Cortex of kidney (tissue), 1 donor: ENCODE measurements at places on chromosomes 4 and X.

DNA sequence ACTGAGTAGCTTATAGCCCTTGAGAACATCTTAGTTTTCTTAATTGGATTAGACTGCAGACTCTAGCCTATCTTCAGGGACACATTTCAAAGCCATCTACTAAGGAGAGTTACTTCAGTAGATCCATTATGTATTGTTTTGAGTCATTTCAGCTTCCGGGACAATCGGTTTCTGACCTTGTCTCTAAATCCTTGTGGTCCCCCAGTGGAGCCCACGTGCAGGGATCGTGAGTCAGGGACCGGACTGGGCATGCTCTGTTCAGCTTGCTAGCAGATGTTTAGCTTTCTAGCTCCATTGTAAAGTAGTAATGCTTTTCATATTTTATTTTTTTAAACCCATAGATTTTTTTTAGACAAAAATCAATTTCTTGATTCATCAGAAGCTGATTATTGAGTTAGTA is 211.9 kb upstream of the PRPS2 start:
- DNase-seq, result no peak

- DNase-seq, result no peak
Observed at GRCh38 chr4:722851-723360, 17.3 kb downstream of the PCGF3 start.

- DNase-seq, result no peak
Observed at GRCh38 chr4:88653371-88653946, 44.2 kb downstream of the NAP1L5 start.

DNA sequence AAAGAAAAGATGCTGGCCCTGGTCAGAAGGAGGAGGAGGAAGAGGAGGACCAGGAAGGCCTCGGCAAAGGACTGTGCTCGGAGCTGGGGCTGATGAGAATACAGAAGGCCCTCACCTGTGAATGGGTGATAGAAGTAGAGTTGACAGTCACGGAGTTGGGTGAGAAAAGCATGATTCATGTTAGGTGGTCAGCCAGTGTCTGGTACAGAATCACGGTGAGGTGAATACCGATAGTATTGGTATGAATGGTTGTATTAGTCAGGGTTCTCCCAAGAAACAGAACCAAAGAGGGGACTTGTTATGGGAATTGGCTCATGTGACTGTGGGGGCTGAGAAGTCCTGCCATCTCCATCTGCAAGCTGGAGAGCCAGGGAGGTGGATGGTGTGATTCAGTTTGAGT is 32.5 kb upstream of the FAM156A start:
- DNase-seq, result no peak

DNA sequence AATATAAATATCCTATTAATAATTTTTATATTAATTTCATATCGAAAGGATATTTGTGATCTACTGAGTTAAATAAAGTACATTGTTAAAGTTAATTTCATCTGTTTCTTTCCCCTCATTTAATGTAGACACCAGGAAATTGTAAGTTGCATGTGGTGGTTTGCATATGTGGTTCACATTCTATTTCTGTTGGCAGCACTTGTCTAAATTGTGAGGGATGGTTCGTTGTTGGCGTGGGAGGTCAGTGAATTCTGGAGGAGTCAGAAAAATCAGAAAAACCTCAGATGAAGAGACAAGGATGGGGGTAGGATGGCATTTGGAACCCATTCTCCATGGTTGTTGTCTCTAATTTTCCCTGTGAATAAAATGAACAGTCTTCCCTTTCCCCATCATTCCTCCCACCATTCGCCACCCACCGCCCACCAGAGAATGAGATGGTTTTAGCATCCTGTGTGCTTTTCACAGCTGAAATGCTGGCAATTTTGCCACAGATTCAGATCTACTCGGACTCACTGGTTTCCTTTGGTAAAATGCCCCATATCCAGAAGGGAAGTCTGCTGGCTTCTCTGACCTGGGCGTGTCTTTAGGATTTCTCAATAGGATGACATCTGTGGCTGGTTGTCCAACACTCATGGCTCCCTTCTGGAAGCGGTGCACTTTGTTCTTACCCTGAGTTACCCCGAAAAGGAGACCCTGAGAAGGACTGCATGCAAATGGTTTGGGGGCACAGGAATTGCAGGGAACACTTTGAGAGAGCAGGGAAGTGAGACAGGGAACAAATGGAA is 52.3 kb downstream of the LGI2 start:
- DNase-seq, result no peak

- DNase-seq, result no peak
Observed at GRCh38 chrX:63754136-63754859, 30.7 kb downstream of the ARHGEF9 start.

- no peak for DNase-seq
Observed at GRCh38 chrX:21723084-21723483, 34.8 kb downstream of the SMPX start.

- no peak for DNase-seq
Observed at GRCh38 chrX:32447640-32448039, 763.7 kb downstream of the DMD start.

DNA sequence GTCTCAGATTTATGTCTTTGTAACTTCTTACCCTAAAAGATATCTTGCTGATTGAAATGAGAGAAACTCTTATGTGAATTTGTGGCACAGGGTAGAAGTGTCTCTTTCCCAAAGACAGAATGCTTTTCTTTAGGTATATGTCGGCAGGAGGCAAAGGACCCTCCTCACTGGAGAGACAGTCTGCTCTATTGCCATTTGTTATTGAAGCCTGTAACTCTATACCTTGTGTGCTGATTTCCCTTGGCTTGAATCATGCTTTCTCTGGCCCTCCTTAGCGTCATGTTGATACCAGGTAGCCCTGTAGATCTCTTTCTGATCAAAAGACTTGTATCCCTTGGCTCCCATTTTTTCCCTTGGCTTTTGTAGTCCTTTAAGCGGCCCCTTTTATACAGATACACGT is 284.3 kb downstream of the CXXC4 start:
- DNase-seq, result no peak

- DNase-seq, result no peak
Observed at GRCh38 chrX:24100713-24101112, 46.0 kb downstream of the EIF2S3 start.

GRCh38 chr4:54099748-54100574 is at the start of gene GSX2:
Gene GSX2, plus strand, starts transcription at chr4:54100163. Its CDS starts 182 bp downstream, at chr4:54100345.
- no peak for DNase-seq

- no peak for DNase-seq
Observed at GRCh38 chr4:101074326-101074725, 273.0 kb downstream of the PPP3CA start.

- DNase-seq, result no peak
Observed at GRCh38 chr4:142960126-142960525, 114.0 kb upstream of the INPP4B start.

- DNase-seq, result no peak
Observed at GRCh38 chr4:140497747-140498636, at the start of gene MGAT4D. Gene MGAT4D, minus strand, starts transcription at chr4:140498293. Its CDS starts 71 bp downstream, at chr4:140498222.

DNA sequence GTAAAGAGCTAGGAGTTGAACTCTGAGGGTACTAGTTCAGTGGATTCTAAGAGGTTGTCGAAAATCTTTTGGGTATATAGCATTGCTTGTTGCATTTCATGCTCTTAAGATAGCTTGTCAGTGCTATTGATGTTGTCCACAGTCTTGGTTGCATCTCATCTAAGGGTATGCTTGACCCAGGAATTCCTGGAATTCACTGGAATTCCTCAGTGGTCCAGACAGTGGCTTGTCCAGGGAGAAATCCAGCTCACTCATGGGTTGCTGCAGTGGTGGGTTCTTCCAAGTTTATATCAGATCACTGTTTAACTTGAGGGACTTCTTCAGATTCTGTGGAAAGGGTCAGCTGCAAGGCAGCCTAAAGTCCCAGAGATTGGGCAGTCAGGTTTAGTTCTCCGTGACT is 29.8 kb upstream of the SMARCAD1 start:
- no peak for DNase-seq

GRCh38 chr4:109649872-109650271 is 53.4 kb downstream of the CASP6 start:
- DNase-seq, result no peak

DNA sequence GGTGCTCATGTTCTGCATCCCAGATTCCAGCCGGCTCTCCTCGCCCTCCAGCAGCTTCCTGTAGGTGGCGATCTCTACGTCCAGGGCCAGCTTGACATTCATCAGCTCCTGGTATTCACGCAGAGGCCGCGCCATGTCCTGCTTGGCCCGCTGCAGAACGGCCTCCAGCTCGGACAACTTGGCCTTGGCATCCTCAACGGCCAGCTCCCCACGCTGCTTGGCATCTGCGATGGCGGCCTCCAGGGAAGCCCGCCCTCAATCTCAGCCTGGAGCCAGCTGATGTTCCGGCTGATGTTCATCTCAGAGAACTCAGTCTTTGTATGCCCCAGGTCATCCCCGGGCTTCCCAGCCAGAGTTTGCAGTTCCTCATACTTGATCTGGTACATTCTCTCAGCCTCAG is 431.8 kb upstream of the DIPK2B start:
- DNase-seq, result no peak

DNA sequence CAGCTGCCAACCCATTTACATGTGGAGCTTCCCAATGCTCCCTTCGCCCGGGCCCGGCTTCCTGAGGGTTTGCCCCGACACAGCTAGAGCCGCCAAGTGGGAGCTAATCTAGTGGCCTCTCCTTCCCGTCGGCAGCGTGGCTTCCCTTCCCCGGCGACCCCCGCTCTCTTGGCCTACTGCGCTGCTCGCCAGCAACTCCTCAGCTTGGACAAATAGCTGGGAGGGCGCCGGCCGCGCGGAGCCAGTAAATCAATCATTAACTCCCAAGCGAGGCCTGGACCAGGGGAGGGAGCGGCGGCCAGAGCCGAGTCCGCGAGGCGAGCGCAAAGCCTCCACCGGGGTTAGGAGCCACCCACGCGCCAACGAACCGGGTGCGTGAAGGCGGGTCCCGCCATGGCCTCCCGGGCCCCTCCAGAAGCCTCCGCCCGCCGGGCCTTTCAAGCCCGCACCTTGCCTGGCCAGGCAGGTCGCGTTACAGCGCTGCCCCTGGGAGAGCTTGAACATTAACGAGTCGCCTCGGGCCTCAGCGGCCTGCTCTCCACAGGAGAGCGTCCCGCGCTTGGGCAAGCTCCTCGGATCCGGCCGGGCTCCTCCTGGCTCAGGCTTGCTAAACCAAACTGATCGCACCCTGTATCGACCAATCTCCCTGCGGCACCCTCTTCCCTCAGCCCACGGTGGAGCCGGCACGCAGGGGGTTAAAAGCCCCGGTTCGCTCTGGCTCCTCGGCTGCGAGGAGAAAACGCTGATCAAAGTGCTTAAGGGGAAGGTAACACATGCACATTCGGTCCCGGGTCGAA is 10.6 kb upstream of the BCOR start:
- no peak for DNase-seq

GRCh38 chrX:53087388-53087831 is 5.2 kb downstream of the TSPYL2 start:
- no peak for DNase-seq
